ENCODE measurements at places on chromosomes 4 and X.

- DNase-seq, result no peak
These were observed 75.0 kb downstream of the NBDY start for GRCh38 chrX:56803850-56804681.

DNA sequence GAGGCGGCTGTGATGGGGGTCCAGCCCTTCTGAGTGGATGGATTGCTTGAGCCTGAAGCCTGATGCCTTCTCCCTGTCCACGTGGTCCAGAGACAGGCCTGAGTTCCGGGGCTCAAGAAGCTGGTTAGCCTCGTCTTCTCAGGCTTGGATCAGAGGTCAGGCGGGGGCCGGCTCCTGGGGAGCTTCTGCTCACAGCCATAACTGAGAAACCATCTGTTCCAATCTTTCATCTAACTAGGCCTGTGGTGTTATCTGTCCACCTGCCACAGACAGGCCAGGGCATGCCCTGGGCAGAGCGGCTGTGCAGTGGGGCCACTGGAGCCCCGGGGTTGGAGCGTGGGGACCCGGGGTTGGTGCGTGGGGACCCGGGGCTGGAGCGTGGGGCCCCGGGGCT, 63.1 kb downstream of the SORCS2 start:
- no peak for DNase-seq

DNA sequence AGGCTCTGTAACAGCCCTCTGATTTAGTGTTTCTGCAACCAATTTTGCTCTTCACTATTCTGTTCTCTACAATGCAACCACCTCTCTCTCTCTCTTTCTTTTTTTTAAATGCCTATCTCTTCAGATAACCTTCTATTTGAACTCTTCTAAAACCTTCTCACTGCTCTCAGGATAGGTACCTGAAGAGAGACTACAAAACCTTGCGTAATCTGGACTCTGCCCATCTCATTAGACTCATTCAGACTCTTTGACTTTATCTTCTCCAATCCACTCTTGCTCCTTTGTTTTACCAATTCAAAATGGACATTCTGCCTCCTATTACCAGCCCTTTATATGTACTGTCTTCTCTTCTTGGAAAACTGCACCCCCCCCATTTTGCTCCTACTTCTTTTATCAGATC, 291.6 kb downstream of the CAMK2D start:
- no peak for DNase-seq

DNA sequence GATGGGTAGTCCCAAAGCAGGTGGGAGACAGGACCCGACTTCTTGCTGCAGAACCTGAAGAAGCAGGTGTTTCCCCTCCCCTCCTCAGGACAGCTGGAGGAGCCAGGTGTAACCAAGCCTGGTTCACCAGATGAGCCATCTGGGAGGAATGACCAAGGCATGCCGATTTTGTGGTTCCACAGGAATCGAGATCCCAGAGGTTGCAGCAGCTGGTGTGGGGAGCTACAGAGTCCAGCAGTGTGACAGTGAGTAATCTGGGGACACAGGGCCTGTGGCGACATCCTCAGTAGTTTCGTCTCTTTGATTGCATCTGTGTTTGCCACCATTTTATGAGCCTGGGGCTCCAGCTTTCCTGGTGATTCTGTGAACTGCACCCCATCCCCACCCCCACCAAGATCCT, 2.6 kb upstream of the NDP start:
- no peak for DNase-seq

DNA sequence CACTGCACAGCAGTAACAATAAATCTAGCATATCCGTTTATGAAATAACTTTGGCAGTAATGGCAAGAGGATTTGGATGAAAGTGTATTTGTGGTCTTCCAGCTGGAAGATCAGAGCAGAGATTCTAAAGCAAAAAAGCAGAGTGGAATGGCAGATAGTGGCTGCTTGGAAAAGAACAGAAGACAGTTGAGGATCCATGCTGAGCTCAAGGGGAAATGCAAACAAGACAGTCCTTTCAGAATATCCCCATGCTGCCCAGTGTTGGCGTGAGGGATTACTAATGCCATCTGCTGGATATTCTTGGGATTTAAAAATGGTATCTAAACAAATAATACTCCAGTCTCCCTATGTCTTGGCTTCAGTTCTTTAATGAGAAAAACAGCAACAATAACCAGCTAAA, 629.1 kb upstream of the ATOH1 start:
- DNase-seq, result no peak

GRCh38 chr4:16677001-16677944, 221.2 kb downstream of the LDB2 start:
- DNase-seq, result no peak

DNA sequence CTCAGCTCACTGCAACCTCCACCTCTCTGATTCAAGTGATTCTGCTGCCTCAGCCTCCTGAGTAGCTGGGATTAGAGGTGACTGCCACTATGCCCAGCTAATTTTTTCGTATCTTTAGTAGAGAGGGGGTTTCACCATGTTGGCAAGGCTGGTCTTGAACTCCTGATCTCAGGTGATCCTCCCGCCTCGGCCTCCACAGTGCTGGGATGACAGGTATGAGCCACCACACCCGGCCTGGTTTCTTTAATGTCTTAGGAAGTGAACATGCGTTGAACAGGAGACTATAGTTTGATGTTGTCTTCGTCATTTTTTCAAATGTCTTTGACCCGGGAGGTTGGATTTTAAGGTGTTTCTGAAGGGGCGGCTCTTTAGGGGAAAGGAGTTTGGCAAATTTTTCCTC, 91.0 kb downstream of the DHRSX start:
- no peak for DNase-seq

DNA sequence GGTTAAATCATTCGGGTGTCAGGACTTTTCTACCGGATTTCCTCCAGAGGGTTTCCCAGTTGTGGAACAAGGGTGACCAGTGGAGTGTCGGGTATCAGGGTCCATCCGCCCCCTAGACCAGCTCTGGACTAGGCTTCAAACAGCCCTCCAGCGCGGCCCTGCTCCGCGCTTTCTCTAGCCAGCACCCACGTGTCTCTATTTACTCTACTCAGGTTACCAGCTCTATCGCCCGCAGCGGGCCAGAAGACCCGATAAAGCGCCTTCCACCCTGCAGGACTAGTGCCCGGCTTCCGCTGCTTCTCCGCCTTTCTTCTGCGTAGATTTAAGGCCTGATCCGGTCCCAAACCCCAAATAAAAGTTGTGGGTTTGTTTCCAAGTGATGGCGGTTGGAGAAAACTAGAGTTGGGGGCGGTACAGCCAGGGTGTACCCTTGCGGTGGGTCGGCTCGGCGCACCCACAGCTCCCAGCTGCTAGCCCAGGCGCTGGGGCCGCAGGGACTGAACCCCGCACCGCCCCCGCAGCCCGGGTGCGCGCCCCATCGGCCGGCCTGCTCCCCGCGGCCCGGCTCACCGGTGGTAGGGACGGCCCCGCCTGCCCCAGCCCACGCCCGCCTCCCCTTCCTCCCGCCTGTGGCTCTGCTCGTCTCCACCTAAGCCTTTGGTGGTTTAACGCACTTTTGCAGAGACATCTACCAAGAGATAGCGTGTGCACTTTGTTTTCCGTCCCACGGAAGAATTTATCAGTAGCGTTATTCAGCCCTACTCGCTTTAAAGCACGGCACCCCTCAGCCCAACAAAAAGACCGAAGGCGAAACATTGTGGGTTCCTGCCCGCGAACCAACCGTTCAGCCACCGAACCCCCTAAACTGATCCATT, 2.1 kb downstream of the LEF1 start:
- DNase-seq, result no peak

DNA sequence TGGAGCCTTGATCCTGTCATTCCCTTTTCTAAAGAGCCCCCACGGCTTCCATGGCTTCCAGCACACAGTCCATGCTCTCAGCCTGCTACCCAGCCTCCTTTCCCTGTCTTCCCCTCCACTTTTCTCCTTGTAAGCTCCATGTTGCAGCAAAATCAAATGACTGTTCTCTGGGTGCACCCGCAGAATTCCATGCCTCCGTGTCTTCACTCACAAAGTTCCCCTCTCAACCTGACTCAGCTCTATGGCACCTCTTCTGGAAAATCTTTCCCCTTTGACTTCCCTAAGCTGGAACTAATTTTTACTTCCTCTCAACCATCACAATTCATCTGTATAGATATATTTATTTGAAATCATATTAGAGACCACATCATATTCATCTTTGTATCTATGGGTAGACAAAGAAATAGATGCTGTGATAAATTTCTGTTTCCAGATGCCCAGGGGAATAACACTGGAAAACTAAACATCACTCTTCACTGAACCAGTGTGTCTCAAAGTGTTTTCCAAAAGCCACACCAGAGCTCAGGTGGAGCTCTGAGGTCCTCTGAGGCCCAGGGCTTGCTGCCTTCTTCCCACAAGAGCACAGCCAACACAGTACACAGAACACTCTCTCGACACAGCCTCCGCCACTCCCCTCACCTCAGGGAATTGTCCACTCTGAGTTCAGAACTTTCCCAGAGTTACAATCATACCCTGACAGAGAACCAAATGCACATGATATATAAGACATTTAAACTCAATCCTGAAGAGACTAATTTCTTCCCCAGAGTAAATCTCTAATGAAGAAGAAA, 3.3 kb downstream of the SETD7 start:
- DNase-seq, result no peak

DNA sequence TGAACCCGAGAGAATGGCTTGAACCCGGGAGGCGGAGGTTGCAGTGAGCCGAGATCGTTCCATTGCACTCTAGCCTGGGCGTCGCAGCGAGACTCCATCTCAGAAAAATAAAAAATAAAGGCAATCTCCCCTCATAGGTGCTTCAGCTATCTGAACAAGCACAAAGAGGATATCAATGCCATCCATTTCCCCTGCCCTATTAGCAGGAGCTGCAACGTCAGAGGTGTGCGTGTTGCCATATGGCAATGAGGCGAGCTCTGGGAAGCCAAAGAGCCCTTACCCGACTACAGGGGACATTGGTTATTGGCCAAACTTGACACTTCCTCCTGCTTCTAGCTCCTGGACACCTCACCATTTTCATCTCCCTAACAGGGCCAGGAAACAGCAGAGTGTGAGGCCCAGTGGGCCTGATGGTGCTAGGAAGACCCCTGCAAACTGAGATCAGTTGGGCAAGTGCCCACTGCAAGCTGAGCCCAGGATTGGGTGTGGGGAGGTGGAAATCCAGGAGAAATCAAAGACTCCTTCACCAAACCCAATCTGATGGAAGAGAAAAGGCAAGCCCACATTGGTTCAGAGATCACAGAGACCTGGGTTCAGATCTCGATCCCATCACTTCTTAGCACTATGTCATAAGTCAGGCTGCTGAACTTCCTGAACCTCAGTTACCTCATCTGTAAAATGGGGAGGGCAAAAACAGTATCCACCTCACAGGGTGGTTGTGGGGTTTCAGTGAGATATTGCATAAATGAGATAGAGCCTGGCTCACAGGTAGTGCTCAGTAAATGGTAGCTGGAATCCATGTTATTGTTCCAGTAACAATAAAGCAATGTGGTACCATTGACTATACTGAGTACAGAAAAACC, 21.2 kb downstream of the SLC25A5 start:
- DNase-seq, result no peak

DNA sequence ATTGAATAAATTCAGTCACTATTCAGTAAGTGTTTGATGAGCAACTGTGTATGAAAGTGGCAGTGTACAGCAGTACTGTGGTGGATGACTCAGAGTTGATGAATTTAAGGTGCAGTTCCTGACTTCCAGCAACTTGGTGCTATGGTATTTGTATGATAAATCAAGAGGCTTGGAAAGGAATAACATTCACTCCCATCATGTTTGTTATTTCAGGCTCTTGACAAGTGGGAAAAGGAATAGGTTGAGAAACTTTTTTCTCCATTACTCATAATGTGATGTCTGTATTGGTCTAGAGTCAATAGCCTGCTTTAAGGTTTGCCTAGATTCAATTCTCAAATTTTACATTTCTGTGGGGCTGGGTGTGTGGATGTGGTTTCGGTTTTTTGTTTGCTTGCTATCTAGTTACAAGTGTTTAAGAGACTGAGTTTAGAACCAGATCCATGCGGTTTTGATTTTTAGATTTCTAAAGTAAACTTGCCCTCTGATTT, 35.1 kb upstream of the CYP2U1 start:
- DNase-seq, result no peak

- no peak for DNase-seq
These were observed 71.0 kb downstream of the PRSS12 start for GRCh38 chr4:118281611-118282442.

DNA sequence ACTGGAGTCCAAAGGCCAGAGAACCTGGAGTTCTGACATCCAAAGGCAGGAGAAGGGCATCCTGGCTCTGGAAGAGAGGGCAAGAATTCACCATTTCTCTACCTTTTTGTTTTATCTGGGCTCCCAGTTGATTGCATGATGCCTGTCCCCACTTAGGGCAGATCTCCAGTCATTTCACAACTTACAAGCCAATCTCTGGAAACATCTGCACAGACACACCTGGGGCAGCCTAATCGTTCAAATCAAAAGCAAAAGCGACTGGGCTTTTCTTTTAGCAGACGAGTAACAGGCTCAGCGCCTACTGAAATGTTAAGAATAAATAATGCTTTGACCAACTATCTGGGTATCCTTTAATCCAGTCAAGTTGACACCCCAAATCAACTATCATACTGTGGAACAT, 136.0 kb upstream of the NPY2R start:
- no peak for DNase-seq

- no peak for DNase-seq
These were observed 127.4 kb upstream of the RPL34 start for GRCh38 chr4:108492816-108493595.

DNA sequence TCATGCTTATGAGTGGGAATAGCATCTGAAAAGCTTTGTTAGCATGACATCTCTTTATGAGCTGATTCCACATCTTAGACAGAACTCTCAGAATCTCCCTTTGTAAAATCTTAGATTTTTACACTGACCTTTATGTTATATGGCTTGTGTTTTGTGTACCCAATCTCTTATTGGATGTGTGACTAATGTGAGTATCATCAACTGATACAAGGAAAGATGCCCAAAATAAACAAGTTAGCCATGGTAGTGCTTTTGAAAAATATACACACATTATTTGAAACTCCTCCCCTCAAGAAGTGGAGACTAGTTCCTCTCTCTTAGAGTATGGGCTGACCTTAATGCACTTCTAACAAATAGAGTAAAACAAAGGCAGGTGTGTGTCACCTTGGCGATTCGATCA, 160.1 kb upstream of the NRK start:
- no peak for DNase-seq

DNA sequence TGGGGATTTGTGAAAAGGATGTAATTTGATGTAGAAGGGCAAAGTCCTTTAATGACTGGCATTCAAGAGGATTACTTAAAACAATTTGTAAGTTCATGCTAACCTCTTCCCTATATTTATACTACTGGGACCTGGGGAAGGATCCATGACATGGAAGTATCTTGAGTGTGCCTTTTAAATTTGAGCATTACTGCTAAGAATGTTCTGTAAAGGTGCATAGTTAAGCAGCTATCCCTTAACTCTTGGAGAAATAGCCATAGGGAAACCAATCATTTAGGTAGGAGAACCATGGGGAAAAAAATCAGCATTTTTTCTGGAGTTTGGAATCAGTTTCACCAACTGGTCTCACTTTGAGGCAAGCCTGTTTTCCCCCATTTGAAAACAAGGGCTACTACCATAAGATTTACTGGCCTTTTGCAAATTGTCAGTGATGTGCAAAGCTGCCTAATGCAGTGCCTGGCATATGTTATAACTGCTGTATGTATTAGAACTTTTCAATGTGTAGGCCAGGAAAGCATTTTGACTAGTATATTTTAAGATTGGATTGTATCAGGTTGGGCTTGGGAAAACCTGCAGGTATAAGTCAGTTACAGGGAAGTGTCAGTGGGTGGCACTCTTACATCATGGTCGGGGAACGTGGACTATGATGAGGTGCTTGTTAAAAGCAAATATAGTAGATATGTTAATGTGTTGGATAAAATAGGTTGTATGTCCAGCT, 72.1 kb downstream of the PRSS12 start:
- no peak for DNase-seq

All from GM12892 (cell line).